ENCODE measurements at places on chromosomes 6 and 20. TPM values are rescaled to one million over a fixed set of nuclear protein-coding genes. Genes with fewer than 3 reads are reported as not detected.

- DNase-seq = peak; percentile 21
Observed at GRCh38 chr6:96626759-96627364, 63.9 kb downstream of the FHL5 start.

- no peak for DNase-seq
Observed at GRCh38 chr20:13891575-13891974, 98.8 kb downstream of the SEL1L2 start.

DNA sequence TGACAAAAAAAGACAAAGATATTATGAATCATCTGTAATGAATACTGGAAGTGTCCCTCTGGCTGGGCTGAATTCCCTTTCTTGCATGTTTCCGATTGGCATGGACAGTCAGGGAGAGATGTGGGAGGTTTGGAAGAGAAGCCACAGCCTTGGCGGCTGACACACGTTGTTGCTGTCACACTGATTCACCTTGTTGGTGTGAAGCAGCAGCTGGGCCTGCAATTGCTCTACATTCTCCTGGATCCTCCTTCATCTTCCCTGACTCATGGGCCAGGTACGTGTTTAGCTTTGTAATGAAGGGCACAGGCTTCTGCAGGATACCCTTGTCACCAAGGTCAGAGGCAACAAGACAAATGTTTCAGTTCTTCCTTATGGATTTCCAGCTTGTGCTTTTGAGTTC, 13.4 kb upstream of the SMIM8 start:
- no peak for DNase-seq

DNA sequence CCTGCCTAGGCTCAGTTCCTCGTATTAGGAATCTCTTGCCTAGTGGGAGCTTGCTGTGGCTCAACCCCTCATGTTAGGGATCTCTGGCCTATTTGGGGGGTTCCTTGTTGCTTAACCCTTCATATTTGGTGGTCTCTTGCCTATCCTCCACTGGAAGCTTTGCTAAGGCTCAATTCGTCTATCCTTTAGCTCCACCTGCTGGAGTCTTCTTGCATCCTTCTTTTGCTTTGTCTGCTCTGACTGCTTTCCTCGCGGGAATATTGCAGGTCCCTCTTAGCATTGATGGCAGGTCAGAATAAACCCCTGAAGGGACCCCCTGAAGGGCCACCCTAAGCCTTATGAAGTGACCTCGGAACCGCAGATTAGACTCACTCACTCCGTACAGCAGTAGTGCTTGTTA, 203.0 kb upstream of the TBX18 start:
- DNase-seq = peak; percentile 52

- DNase-seq = no peak
Observed at GRCh38 chr20:61331543-61331942, 79.5 kb downstream of the CDH4 start.

- DNase-seq = no peak
Observed at GRCh38 chr6:24974182-24975171, 38.7 kb upstream of the RIPOR2 start.

Gene NOL7
- total RNA-seq = 186 TPM

DNA sequence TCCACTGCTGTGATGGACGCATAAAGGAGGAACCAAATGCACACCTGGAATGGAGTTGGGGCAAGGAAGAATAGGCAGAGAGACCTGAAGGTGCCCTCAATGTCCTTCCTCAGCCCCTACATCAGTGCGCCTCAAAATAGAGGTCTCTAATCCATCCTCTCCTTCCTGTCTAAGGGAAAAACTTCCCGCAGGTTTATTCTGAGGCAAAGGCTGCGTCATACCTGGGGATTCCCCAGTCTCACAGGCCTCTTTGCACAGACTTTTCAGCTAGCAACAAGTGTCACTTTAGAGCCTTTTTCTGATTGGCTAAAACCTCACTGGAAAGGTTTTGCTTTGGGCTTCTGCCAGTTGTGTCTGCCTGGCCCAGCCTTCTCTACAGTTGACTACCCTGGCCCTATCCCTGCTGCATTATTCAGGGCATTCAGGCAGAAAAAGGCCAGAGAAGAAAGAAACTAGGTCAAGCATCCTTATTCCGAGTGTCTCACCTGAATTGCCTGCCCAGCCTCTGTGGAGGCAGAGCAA, 1.8 kb upstream of the HLA-DQB1 start:
- peak; percentile 31 for DNase-seq

DNA sequence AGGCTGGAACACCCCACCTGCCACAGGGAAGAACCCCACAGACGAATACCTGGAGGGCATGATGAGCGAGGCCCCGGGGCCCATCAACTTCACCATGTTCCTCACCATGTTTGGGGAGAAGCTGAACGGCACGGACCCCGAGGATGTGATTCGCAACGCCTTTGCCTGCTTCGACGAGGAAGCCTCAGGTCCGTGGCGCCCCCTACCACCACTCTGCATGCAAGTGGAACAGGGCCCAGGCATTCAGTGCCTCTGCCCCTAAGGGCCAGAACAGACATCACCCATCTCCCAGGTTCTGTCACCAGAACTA, 6.6 kb downstream of the MYL9 start:
- peak; percentile 39 for DNase-seq

DNA sequence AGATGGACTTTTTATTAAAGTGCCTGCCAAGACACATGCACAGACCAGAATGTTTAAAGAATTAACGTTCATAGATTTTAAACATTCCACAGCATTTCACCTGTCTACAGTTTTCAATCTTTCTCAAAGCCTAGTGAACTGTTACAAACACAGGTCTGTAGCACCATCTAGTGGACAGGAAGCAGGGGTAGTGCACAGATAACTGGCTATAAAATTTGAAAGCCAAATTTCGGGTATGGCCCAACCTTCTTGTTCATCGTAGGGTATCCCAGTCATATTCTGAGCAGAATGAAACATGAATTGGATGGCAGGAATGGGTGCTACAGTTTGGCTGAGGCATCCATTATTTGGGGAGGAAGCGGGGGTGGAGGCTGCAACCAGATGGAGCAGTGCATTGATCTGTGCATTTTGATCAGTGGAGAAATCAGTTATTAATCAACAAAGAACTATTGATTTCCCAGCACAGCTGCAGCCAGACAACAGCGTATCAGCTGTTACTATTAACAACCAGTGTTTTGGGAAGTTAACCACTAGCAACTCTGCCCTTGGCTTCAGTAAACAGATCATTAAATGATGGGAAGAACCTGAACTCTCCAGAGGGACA, 56.1 kb upstream of the B3GAT2 start:
- DNase-seq = peak; percentile 57

Gene FKBP1A
- total RNA-seq = 119 TPM

GRCh38 chr20:52913650-52914387, 58.3 kb upstream of the TSHZ2 start:
- peak; percentile 81 for DNase-seq

Gene HECA
- total RNA-seq = 0.15 TPM

- no peak for DNase-seq
Observed at GRCh38 chr20:60804918-60805630, 447.0 kb upstream of the CDH4 start.

Gene CLVS2
- not detected for total RNA-seq

DNA sequence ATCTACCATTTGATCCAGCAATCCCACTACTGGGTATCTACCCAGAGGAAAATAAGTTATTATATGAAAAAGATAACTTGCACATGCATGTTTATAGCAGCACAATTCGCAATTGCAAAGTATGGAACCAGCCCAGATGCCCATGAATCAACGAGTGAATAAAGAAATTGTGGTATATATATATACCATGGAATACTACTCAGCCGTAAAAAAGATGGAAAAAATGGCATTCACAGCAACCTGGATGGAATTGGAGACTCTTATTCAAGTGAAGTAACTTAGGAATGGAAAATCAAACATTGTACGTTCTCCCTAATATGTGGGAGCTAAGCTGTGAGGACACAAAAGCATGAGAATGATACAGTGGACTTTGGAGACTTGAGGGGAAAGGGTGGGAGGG, 100.0 kb upstream of the ADGRF4 start:
- no peak for DNase-seq

All from HepG2 (cell line).